ENCODE measurements at places on chromosomes 6 and 20.

GRCh38 chr6:137767911-137768690, 99.0 kb upstream of the TNFAIP3 start:
- H3K27ac ChIP-seq, result no peak overlapping the region
- H3K27me3 ChIP-seq, result no peaks in the 10 kb centered on the region
- no peaks in the 10 kb centered on the region for H3K4me1 ChIP-seq
- no peak for DNase-seq
- H3K36me3 ChIP-seq, result no peaks in the 10 kb centered on the region
- H3K4me3 ChIP-seq, result no peak overlapping the region

- peak overlapping the region; percentile 70 for H3K27ac ChIP-seq
- no peaks in the 10 kb centered on the region for H3K36me3 ChIP-seq
- H3K27me3 ChIP-seq, result peaks cover 36% of the 10 kb centered on the region
- H3K4me1 ChIP-seq, result no peaks in the 10 kb centered on the region
These were observed 20.6 kb upstream of the NFATC2 start for GRCh38 chr20:51563174-51563485.

DNA sequence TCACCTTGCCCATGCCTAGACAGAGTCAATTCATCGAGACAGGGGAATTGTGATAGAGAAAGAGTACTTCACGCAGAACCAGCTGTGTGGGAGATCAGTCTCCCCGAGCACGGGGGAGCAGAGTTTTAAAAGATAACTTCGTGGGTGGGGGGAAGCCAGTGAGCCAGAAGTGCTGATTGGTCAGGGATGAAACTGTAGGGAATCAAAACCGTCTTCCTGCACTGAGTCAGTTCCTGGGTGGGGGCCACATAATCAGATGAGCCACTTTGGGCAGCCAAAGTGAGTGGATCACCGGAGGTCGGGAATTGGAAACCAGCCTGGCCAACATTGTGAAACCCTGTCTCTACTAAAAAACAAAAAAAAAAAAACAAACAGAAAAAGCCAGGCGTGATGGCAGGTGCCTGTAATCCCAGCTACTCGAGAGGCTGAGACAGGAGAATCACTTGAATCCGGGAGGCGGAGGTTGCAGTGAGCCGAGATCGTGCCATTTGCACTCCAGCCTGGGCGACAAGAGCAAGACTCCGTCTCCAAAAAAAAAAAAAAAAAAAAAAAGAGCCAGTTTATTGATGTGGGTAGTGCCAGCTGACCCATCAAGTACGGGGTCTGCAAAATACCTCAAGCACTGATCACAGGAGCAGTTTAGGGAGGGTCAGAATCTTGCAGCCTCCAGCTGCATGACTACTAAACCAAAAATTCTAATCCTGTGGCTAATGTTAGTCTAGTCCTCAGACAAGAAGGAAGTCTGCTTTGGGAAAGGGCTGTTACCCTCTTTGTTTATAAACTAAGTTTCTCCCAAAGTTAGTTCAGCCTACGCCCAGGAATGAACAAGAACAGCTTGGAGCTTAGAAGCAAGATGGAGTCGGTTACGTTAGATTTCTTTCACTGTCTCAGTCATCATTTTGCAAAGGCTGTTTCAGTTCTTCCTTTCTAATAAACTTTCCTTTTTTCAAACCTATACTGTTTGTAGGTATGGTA, 3.9 kb upstream of the TRIM39 start:
- no peak for DNase-seq
- no peaks in the 10 kb centered on the region for H3K36me3 ChIP-seq
- H3K4me1 ChIP-seq, result peaks cover 3% of the 10 kb centered on the region
- no peaks in the 10 kb centered on the region for H3K27me3 ChIP-seq

DNA sequence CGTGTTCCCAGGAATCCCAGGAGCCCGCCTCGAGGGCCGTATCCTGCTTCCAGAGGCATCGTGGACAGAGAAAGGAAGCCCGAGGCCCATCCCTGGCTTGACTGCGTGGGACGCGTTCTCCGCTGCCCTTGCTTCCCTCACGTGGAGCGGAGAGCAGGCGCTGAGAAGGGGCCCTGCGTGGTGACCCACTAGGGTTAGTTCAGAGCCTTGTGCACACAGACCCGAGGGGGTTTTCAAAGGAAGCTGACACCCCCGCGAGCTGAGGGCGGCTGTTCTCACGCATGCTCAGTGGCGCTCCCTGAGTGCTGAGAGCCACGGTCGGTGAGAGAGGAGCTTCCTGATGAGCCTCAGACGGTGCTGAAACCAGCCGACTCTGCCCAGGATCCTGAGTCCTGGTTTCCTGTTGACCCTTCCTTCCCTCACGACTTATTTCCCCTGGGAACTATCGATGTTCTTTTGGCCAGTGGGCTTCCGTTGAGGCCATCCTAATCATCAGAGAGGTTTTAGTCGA, 28.9 kb upstream of the CCR6 start:
- H3K4me3 ChIP-seq, result no peak overlapping the region
- peak overlapping the region; percentile 22 for H3K27ac ChIP-seq
- no peaks in the 10 kb centered on the region for H3K27me3 ChIP-seq
- no peak for DNase-seq

- no peaks in the 10 kb centered on the region for H3K4me1 ChIP-seq
- H3K36me3 ChIP-seq, result no peaks in the 10 kb centered on the region
- peak; percentile 85 for DNase-seq
- H3K4me3 ChIP-seq, result peak within 1 kb of the TSS; percentile 64
- H3K27me3 ChIP-seq, result peaks cover 45% of the 10 kb centered on the region
- no peak within 1 kb of the TSS for H3K27ac ChIP-seq
These were observed at the start of gene SLC4A11 for GRCh38 chr20:3239026-3239866. Gene SLC4A11, minus strand, starts transcription at chr20:3239190. Its CDS starts 53 bp downstream, at chr20:3239137.

GRCh38 chr6:36660771-36661471, 17.6 kb upstream of the CDKN1A start:
- peak; percentile 80 for DNase-seq
- H3K4me1 ChIP-seq, result no peaks in the 10 kb centered on the region
- H3K4me3 ChIP-seq, result no peak overlapping the region
- H3K27ac ChIP-seq, result no peak overlapping the region
- no peaks in the 10 kb centered on the region for H3K36me3 ChIP-seq
